ENCODE measurements at places on chromosomes 2 and 18. TPM values are rescaled to one million over a fixed set of nuclear protein-coding genes. Genes with fewer than 3 reads are reported as not detected.

The MAP3K2 gene
- total RNA-seq = 30.0 TPM

The PPP1R1C gene
- 1.8 TPM for total RNA-seq

The RND3 gene
- total RNA-seq = 62.3 TPM

The ACAA2 gene
- total RNA-seq = 27.6 TPM

The OTX1 gene
- total RNA-seq = 1.8 TPM

The KIF1A gene
- 0.12 TPM for total RNA-seq

The SLC9A2 gene
- total RNA-seq = 0.20 TPM

The ZAP70 gene
- total RNA-seq = 0.76 TPM

The KIDINS220 gene
- 22.6 TPM for total RNA-seq

The MARCHF4 gene
- total RNA-seq = not detected

The TACR1 gene
- 0.64 TPM for total RNA-seq

The PLB1 gene
- 1.6 TPM for total RNA-seq

The COL4A4 gene
- total RNA-seq = 0.24 TPM

The POTEJ gene
- total RNA-seq = not detected

The CIB4 gene
- not detected for total RNA-seq

The OR6B2 gene
- not detected for total RNA-seq

The NOSTRIN gene
- total RNA-seq = 3.6 TPM

The RESP18 gene
- not detected for total RNA-seq

The SERPINB11 gene
- total RNA-seq = 7.1 TPM

The DAW1 gene
- not detected for total RNA-seq

The C1GALT1C1L gene
- total RNA-seq = 0.16 TPM

The TET3 gene
- 18.8 TPM for total RNA-seq

The REG1B gene
- not detected for total RNA-seq

The ASAP2 gene
- 6.4 TPM for total RNA-seq

The SLC5A7 gene
- not detected for total RNA-seq

The UGT1A3 gene
- total RNA-seq = 0.28 TPM

The FAM237A gene
- not detected for total RNA-seq

The SLC11A1 gene
- 3.5 TPM for total RNA-seq

The PARD3B gene
- total RNA-seq = 4.3 TPM

The CMPK2 gene
- total RNA-seq = 2.6 TPM

The NTSR2 gene
- total RNA-seq = not detected

The POTEI gene
- total RNA-seq = not detected

The MAL gene
- total RNA-seq = 382 TPM

The RPRM gene
- not detected for total RNA-seq

The ALPI gene
- total RNA-seq = not detected

The HOXD13 gene
- total RNA-seq = not detected

The SERPINB10 gene
- 0.36 TPM for total RNA-seq

The DAPL1 gene
- total RNA-seq = 179 TPM

The SPATA3 gene
- total RNA-seq = not detected

The INHBB gene
- total RNA-seq = 0.72 TPM

The FAM110C gene
- 44.3 TPM for total RNA-seq

The UGT1A10 gene
- 6.9 TPM for total RNA-seq

The BOLL gene
- not detected for total RNA-seq
